Activated CD4-positive, alpha-beta T cell treated with anti-CD3 and anti-CD28 coated beads for 36 hours (primary cell): ENCODE measurements at places on chromosomes 16 and 17. TPM values are rescaled to one million over a fixed set of nuclear protein-coding genes. Genes with fewer than 3 reads are reported as not detected.

SRSF2 gene
- total RNA-seq: 340 TPM

SF3B3 gene
- total RNA-seq: 545 TPM

TBC1D3C gene
- total RNA-seq: not detected

HS3ST3B1 gene
- 5.0 TPM for total RNA-seq

KRTAP2-2 gene
- total RNA-seq: not detected

EIF3C gene
- 952 TPM for total RNA-seq

GNG13 gene
- not detected for total RNA-seq

MATCAP1 gene
- total RNA-seq: 30.4 TPM

DNA sequence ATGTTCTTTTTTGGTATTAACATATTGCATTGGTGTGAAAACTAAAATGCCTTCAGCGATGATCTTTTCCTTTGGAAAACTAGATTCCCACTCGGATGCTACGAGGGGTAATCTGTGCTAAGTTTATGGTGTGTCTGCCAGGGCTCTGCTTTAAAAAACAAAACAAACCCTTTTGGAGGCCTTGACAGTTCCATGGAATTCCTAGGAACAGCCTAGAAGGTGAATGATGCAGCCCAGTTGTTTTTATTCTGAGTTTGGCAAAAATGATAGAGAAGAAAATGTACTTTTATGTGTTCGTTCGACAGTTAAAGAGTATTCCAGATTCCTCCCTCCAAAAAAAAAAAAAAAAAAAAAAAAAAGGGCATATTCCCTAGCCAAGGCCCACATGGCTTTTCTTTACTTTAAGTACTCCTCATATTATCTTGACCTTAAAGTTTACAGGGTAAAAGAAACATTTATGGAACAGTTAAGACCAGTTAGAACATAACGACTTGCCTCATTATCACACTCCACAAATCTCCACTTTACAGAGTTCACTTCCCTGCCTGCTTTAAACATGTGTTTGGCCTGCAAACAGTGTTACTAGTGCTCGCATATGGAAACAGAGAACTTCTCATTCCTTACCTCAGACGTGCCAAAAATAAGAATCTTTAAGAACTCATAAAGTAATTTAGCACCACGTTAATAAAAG lies 159.1 kb downstream of the WWOX start:
- no peak for DNase-seq

GRCh38 chr17:26962255-26963162 lies 331.4 kb upstream of the WSB1 start:
- no peak for DNase-seq

DNA sequence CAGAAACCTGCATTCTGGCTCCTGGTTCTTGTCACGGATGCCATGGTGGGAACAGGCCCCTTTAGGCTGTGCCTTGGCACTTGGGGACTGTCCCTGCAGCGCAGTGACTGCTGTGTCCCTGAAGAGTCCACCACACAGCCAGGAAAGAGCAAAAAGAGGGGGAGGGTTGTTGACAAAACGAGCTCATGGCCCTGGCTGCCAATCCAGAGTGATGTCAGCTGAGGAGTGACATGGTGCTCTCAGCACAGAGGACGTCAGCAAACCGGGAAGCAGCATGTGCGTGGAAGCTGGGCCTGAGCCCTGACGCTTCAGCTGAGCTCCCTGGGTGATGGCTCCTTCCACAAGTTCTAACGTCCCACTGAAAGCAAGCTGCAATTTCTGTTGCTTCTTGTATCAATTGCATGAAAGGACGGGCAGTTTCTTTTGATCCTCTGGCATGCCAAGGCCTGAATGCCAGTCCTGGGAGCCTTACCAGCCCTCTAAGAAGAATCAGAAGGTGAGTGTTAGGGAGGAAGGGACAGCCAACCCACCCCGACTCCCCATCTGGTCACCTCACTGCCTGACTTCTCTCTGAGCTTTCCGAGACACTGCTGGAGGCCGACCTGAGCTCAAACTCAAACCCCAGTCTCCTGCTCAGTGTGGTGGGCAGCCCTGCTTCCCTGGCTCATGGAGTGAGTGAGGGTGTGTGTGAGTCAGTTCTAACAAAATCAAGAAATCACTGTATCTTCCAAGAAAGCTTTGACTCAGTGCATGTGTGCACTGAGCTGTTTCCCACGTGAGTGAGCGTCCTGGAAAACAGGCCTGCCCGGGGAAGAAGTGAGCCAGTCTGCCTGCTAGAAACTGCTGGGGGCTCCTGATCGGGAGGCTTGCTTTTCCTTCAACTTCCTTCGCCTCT lies 14.7 kb upstream of the WNT3 start:
- no peak for DNase-seq

DNA sequence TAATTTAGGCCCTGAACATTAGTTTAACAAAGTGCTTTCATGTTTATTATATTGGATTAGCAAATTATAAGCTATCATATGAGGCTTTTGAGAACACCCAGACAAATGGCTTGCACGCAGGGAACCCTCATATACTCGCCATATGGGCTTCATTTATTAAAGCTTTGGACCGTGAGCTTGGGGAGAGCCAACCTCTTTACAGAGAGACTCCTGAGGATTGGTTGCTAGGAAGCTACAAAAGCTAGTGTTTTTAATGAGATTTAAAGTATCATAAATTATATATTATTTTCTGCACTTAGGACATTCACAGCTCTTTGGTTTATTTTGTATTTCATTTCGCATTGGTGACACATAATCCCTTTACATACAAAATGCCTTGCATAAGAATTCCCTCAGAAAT lies 193.8 kb upstream of the TOX3 start:
- DNase-seq: no peak

- no peak for DNase-seq
Measured at GRCh38 chr17:68382582-68383085, 74.7 kb downstream of the WIPI1 start.

GRCh38 chr17:7932949-7933348 lies 943 bp downstream of the CNTROB start:
- DNase-seq: peak; percentile 51

DNA sequence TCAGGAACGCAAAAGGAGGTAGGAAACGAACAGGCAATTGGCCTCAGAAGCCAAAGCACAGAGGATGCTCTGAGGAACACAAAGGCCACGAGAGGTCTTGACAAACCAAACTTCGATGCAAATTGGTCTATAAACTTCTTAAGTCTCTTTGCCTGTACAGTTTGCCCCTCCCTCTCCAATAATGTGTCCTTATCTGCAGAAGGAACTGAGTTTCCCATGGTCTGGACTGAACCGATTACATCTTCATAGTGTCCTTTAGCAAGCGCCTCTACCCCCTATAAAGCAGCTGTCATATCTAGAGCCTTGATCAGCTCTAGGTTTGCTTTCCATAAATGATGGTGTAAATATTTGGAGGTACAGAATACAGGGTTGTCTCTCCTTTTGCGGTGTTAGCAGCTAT lies 3.1 kb upstream of the CDRT4 start:
- DNase-seq: no peak

DNA sequence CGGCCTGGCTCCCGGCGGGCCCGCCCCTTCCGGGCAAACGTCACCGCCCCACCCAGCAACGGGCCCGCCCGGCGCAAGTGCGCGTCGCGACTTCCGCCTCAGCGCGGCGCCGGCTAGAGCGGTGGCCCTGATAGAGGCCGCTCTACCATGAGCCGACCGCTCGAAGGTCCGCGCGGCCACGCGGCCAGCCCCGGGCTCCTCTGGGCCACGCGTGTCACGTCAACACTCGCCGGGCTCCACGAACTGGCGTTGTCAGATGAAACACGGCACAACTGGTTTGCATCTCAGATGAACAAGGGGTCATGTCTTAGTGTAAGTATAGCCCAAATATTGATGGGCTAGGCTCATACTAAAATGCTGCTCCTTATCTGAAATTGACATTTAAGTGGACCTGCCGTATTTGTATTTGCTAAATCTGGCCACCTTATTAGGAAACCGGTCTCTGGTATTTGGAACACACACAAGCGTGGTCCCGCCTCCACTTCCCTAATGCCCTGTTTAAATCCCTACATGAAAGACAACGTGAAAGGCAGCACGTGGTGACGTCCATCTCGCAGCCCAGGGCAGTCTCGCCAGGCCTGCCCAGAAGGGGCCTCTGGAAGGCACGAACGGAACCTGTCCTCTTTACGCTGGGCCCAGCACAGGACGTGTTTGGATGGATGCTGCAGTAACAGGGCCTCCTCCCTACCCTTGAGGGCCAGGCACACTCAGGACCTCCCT lies at the start of gene ZNF598:
Gene ZNF598 (minus strand): TSS at position 31 of the 720 bp plus-strand sequence.
- DNase-seq: peak; percentile 90

DNA sequence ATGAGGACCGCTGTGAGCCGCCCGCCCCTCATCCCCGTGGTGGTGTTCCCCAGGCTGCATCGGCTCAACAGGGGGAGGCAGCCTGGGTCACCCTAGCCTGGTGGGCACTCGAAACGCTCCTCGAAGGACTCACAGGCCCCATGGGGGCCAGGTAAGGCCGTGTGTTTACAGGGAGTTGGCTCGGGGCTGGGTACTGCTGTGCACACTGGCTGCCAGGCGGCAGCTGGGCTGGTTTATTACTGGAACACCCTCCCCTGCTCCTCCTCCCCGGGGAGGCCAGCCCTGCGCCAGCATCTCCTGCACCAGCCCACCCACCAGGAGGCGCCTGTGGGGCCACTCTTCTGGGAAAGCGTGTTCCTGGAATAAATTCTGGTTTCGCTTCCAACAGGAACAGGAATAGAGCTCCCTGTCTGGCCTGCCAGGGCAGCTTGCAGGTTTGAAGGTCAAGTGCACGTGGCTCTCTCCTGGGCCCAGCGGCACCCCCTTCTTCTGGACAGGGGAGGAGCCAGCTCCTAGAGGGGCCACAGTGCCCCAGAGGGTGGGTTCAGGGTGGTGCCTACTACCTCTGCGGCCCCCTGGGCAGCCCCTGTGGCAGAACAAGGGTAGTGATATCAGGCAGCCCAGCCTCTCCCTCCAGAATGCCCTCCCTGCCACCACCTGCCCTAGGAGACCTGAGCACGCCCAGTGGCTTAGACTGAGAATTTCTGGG lies 11.3 kb downstream of the MCRIP1 start:
- DNase-seq: peak; percentile 53

DNA sequence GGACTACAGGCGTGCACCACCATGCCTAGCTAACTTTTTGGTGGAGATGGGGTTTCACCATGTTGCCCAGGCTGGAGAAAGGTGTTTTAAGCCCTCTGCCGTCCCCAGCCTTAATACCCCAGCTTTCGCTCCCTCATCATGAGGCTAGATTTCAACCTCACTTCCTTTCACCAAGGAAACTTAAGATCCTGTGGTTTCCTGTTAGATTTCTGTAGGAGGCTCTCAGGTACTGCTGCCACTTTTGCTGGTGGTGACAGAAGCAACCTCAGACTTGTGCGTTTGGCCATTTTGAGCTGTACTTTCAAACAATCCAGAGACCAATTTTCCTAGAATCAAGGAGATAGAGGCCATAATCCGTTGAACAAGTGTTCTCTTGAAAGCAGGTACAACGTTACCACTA lies 36.2 kb downstream of the MPHOSPH6 start:
- peak; percentile 20 for DNase-seq

- no peak for DNase-seq
Measured at GRCh38 chr16:5820472-5820871, 722.9 kb upstream of the EEF2KMT start.

- DNase-seq: no peak
Measured at GRCh38 chr17:51914577-51914976, 243.9 kb downstream of the CA10 start.

- no peak for DNase-seq
Measured at GRCh38 chr17:8155231-8155995, 3.2 kb upstream of the PER1 start.

DNA sequence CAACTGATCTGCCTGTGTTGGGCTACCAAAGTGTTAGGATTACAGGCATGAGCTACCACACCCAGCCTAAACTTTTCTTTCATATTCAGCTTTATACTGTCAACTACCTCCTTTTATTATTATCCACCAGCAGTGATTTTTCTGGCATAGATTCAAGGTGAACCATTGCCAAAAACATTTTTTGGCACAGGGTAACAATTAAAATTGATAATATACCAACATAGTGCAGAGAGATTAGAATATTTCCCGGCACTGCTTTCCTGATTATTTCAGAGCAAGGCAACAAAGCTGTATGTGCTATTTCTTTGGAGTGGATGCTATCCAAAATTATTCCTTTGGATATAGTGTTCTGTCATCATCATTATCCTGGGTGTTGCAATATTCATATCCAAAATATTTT lies 781.6 kb upstream of the SOX9 start:
- DNase-seq: no peak

DNA sequence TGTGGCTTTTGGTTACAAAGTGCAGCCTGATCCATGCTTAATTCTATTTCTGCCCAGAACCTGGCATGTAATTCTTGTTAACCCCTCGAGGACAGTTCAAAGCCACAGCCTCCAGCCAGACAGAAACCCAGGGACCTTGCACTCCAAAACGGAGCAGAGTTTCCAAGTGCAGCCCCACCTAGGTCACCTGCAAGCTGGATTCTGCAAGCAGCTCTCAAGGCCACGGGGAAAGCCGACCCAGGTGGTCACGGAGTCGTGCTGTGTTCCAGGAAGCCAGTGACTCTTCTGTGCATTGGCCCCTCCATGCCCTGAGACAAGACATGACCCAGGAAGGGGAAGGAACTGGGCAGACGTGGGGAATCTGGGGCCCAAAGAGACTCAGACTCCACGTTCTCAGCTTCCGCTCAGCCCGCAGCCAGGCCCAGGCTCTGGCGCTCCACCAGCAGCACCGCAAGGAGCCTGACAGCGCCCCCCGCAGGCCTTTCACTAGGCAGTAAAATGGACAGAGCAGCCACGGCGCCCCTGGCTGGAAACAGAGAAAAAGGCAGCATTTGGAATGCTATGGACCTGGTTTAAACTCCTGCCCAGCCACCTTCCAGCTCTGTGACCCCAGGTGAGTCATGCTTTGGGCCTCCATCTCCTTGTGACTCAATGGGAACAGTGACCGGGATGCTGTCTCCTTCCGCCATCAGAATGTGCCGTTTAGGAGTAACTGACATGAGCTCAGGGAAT lies 27.3 kb upstream of the GSG1L start:
- DNase-seq: peak; percentile 28
